ENCODE measurements at places on chromosomes 7 and 10.

DNA sequence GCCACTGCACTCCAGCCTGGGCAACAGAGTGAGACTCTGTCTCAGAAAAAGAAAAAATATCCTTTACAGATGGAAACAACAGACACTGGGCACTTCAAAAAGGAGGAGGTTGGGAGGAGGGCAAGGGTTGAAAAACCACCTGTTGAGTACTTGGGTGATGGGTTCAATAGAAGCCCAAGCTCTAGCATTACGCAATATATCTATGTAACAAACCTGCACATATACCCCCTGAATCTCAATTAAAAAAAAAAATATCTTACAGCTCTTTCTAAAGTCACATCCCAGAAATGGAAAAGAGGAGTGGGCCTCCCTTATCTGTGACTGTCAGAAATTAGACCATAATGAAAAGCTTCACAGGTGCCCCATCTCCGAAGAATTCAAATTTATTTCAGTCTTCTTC, 12.1 kb downstream of the VIM start:
- no peak for DNase-seq

DNA sequence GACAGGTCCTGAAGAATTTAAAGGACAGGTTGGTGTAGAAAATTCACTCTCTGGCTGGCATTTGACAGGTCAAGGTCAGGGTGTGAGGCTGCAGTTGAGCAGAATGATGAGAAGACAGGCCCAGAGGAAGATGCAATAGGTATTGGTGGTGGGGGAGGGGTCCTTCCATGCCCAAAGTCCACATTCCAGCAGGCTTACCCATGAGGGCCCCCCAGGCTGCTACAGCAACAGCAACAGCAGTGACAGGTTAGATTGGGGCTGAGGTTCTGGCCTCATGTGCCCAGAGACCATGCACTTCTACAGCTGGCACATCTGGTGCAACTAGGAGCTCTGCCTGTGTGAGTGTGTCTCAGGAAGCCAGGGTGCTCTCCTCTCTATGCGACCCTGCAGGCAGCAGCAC, 223.5 kb upstream of the GHITM start:
- DNase-seq: no peak

GRCh38 chr7:2299870-2300512, 14.2 kb downstream of the SNX8 start:
- no peak for DNase-seq

DNA sequence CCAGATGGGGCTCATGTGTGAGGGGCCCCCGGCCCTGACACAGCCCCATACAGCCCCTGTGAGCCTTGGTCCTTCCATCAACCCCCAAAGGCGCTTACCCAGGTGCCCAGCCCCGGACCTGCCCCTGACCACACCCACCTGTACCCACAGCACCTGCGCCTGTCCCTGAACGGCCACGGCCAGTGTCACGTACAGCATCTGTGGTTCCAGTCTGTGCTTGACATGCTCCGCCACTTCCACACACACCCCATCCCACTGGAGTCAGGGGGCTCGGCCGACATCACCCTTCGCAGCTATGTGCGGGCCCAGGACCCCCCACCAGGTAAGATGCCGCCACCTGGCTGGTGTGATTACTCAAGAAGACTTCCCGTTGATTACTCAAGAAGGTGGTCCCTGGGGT, 33.5 kb downstream of the SH2B2 start:
- DNase-seq: no peak

DNA sequence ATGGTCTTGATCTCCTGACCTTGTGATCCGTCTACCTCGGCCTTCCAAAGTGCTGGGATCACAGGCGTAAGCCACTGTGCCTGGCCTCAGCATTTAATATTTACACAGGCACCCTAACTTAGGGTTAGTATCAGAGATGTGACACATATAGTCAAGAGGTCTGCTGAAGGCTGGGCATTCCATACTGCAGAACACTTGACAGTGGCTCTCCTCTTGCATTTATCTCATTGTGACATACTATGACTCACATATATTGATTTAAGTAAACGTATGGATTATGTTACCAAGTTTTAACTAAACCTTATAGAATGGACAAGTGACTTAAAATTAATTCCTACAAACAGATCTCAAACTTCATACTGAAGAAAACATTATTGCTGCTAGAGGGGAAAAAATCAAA, 36.6 kb downstream of the BRAF start:
- DNase-seq: no peak

- no peak for DNase-seq
Observed at GRCh38 chr10:7817576-7817975, 729 bp upstream of the TAF3 start.

GRCh38 chr7:152667958-152668357, 8.0 kb downstream of the XRCC2 start:
- DNase-seq: no peak

DNA sequence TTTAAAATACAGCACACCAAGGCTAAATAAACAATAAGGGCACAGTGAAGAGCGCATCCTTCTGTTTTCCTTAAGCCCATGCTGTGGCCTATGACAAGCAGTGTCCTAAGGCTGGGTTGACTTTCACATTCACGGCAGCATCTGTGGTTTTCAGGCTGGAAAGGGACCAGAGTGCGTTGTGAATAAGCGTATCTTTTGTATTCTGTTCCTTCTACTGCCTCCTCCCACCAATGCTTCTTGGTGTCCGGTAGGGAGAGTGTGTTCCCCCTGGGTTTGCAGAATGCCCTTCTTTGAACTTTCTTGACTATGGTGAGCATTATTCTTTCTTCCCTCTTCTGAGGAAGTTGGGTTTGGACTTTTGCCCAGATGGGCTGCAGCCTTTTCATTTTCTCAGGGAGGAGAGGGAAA, 73.6 kb downstream of the ABCA13 start:
- no peak for DNase-seq

DNA sequence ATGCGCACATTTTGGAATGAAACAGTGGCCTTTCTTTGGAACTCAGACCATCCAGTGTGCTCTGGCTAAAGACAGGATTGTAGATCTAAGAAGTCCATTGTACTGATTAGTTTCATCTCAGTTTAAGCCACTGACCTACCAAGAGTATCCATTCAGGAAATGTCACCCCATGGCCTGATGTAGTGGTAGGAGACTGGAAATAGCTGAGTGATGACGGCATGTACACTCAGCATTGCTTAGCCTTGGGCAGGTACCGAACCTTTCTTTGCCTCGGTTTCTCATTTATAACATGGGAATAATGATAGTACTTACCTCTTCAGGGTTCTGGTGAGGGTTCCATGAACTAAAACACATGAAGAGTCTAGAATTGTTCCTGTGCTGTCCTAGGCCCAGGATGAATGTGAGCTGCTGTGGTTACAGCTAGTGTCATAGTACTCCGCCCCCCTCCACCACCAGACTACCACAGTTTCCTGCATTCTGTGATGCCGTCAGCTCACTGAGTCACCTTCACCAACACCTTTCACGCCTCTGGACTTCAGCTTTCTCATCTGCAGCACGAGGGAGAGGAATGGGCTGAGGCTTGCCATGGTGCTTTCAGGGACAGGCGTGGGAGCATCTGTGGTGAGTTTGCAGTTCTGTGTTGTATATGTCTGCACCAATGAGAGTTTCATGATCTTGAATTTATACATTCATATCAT, 484.0 kb upstream of the GALNT17 start:
- peak; percentile 43 for DNase-seq

DNA sequence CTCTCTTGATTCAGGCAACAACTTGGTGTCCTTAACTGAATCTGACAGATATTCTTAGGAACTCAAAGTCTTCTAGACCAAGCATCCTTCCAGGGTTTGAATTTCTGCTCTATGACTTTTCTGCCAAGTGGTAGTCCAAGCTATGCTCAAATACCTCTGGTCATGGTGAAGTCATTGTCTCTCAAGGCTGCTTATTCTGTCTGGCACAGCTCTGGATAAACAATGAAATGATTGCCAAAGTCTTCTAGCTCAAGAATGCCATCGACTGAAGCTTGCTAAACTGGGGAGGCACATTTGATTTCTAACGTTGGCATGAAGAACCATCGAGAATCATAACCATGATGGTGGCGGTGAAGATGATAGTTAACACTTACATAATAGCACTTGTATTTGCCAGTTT, 116.2 kb upstream of the MKX start:
- no peak for DNase-seq

GRCh38 chr7:23277359-23277989, 21.7 kb upstream of the MALSU1 start:
- peak; percentile 38 for DNase-seq

GRCh38 chr10:16960551-16960950, 143.3 kb upstream of the RSU1 start:
- DNase-seq: no peak

DNA sequence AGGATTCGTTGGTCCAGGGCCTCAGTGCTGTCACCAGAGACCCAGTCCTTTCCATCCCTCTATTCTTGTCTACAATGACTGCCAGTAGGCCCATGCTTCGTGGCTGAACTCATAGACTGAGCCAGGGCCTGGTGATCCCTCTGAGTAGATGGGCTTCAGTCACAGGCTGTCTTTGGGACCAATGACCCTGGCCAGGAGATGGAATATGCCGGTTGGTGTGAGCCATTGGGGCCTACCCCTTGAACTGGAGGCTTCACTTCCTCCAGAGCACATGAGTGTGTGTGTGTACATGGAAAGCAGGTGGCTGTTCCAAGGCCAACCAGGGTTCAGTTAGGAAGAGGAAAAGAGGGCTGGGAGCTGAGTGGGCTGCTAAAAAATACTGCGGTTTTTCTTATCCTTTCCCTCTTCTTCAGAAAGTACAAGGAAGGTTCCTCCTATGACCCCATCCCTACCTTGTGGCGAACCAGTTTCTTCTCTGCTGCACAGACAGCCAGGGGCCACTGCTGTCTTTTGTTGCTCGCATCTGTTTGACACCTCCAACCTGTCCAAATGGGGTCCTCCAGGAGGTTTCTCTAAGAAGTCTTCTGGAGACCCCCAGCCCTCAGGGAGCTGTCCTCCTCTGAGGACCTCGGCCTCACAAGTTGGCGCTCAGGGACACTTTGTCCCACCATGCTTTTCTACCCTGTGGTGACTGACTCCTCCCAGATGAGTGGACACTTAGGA, 36.6 kb downstream of the ADRA2A start:
- DNase-seq: no peak

DNA sequence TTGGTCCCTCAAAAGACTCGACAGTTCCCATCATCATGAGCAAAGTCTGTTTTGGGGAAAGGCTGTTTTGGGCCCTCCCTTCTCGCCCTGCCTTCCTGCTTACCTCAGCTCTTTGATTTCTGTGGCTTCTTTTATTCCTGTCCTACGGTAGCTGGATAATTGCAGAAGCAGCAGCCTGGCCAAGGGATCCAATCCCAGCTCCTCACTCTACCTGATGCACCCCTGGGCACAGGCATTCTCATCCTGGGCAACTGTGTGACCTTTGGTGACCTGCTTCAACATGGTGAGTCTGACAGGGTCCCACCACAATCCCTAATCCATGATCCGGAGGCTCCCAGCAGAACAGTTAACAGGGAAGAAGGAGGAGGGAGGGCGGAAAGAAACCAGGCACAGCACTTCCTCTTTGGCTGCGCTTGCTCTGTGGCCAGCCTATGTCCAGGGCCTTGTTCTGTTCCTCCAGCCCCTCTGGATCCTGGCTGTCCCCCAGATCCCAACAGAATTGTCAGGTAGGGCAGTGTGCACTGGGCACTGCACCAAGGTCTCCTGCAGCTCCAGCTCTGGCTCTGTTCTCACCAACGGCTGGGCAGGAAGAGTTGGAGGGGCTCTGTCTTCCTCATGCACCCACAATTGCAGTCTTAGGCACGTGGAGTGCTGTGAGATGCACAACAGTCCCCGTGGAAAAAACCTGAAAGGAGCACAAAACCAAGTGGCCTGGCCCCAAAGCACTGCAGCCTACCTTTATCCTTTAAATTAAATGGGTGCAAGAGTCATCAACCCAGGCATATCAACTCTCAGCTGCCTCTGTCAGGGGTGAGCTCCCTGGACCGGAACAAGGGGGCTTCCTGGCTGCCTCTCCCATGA, 144.4 kb downstream of the PTPN20 start:
- DNase-seq: no peak

All from GM18507 (cell line).